ENCODE measurements at places on chromosomes 2 and 18.

DNA sequence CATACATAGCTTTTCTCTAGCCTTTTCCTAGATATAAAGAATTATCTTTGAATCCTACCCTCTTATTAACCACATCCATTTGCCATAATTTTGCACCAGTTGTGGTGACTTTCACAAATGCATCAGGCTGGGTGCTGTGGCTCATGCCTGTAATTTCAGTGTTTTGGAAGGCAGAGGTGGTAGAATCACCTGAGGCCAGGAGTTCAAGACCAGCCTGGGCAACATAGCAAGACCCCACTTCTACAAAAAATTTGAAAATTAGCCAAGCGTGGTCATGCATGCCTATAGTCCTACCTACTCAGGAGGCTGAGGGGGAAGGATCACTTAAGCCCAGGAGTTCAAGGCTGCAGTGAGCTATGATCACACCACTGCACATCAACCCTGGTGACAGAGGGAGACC lies 672.4 kb upstream of the CHAC2 start:
- DNase-seq, result no peak

- no peak for DNase-seq
Observed at GRCh38 chr18:38460657-38461056, 895.1 kb upstream of the CELF4 start.

DNA sequence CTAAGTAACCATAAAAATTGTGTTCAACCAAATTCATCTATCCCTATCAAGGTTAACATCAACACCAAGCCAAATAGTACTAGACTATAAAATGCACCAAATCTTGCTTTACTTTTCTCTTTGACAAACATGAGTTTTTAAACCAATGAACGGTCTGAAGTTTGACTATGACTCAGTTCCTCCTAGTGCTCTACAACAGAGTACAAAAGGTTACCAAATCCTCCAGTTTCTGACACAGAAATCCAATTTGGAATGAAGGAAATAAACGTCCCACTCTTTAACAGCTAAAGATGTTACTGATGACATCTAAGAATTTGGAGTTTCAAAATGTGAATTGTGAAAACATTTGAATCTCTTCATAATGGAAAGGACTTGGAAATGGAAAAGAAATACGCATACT lies 11.8 kb upstream of the ACVR1 start:
- no peak for DNase-seq

- DNase-seq, result no peak
Observed at GRCh38 chr2:240585101-240585500, 1.4 kb upstream of the CAPN10 start.

- DNase-seq, result no peak
Observed at GRCh38 chr2:230614040-230614439, 98.6 kb upstream of the CAB39 start.

- DNase-seq, result no peak
Observed at GRCh38 chr2:21256006-21256405, 132.2 kb downstream of the TDRD15 start.

GRCh38 chr2:231627384-231628120 lies 34.9 kb downstream of the TEX44 start:
- DNase-seq, result no peak

GRCh38 chr2:21427606-21428005 lies 303.8 kb downstream of the TDRD15 start:
- DNase-seq, result no peak

GRCh38 chr2:240286596-240286995 lies 146.1 kb upstream of the OTOS start:
- no peak for DNase-seq

- DNase-seq, result no peak
Observed at GRCh38 chr2:180325416-180326120, 318.5 kb upstream of the CWC22 start.

DNA sequence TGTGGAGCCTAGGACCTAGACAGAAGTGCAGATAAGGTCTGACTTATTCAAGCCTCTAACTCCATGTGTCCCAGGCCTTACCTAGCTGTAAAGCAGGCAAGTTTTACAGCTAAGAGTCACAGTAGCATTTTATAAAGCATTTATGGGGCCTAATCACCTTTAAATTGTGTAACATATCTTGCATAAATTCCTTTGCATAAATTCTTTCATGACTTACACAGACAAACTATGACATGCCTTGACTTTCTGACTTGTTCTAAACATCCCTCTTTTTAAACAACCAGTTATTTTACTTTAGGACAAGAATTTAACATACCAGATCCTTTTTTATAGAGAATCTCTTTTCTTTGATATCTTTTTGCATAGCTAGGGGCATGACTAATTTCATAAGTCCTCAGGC lies 1257.8 kb upstream of the NRXN1 start:
- DNase-seq, result no peak

GRCh38 chr18:23977719-23978483 lies 36.7 kb upstream of the TTC39C start:
- DNase-seq, result no peak

GRCh38 chr2:138137949-138138348 lies 173.7 kb downstream of the HNMT start:
- no peak for DNase-seq

GRCh38 chr2:209688385-209688784 lies 83.2 kb upstream of the UNC80 start:
- no peak for DNase-seq

- DNase-seq, result no peak
Observed at GRCh38 chr18:61922435-61922834, 29.6 kb upstream of the RNF152 start.

DNA sequence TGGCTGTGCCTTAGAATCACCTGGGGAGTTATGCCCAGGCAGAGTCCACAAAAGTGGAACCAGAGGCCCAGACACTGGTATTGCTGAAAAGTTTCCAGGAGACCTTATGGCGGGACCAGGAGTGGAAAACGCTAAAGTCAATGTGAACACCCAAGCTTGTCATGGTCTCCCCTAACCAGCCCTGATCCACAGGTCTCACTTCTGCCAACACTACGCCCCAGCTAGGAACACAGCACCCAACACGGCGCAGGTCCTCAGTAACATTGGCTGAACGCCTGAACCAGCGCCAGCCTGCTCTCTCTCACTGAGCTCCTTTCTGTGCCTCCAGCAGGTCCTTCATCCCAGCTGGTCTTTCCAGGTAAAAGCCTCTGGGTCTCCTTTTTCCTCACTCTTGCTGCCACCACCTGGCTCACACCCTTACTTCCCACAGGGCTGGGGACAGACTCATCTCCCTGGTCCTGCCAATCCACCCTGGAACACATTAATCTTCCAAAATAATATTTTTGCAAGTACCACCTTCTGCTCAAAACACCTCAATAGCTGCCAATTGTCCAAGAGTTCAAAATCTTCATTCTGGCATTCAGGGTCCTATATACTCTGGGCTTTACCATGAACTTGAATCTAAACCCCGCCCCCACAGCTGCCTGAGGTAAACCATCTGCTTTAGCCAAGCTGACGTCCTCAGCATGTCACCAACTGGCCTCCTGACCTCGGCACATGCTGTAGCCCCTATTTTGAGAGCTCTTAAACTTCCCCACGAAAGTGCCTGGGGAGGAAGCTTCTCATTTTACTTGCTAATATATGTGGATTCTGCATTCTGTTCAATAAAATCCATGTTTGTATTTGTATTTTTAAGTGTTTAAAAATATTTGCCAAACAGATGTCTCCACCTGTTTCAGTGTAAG lies 34.6 kb downstream of the ADCY3 start:
- no peak for DNase-seq

Measured in NCI-H187 treated with DMSO at 0.1 percent for 48 hours (cell line).